H4 (cell line): ENCODE measurements at places on chromosomes 5 and 9. TPM values are rescaled to one million over a fixed set of nuclear protein-coding genes. Genes with fewer than 3 reads are reported as not detected.

GAPT gene
- not detected in 2 replicates for total RNA-seq

SAPCD2 gene
- 5.9 and 12.4 TPM in 2 replicates for total RNA-seq

FRMD3 gene
- 0.29 and 0.72 TPM in 2 replicates for total RNA-seq

FOXE1 gene
- total RNA-seq = not detected in 2 replicates

IL9 gene
- not detected in 2 replicates for total RNA-seq

C9orf50 gene
- not detected in 2 replicates for total RNA-seq

NR4A3 gene
- 0.06 and 0.08 TPM in 2 replicates for total RNA-seq

SPACA9 gene
- 2.9 and 3.3 TPM in 2 replicates for total RNA-seq

NAA35 gene
- total RNA-seq = 18.5 and 20.8 TPM in 2 replicates

DNA sequence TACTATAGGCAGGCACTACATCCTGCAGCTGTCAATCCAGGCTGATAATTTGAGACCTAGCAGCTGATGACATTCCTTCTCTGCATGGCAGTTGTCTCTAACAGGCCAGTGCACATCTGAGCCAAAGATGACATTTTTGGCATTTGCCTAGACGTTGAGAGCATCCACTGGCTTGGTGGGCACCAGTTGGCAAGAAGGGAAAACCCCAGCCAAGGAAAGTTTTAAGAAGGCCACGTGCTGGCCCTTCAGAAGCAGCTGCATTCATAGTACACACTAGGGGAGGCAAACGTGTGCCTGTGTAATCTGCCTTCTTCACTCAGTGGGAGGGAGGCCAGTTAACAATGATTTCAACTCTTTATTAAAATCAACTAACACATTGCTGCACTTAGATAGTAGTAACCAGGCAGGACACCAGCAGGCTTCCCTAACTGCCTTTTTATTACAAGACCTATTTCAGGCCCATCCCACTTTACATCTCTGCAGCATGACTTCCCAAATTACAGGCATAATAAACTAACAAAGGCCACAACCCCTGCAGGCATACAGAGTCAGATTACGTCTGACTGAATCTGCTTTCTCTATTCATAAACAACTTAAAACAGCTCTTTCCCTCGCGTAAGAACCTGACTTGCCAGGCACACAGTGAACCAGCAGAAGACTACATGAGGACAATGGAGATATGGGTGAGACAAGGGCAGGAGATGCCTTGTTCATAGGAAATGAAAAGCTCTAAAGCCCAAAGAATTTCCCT lies 576.3 kb downstream of the PDE4D start:
- peak; percentile 89 for DNase-seq

- no peak for DNase-seq
Measured at GRCh38 chr5:160310140-160310539, 2.2 kb downstream of the CCNJL start.

DNA sequence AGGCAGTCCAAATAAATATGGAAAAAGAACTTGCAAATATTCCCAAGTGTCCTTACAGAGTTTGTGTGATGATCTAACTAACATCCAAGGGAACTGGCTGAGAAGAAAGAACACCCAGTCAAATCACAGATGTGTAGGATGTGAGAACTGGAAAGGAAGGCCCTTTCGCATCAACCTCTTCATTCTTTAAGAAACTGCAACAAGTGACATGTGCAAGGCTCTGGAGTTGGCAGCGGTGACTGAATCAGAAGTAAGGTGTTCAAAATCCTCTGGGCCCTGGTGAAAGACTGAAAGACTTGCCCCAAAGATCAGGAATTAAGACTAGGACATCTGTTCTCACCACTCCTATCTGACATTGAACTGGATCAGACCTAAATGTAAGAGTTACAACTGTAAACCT lies 88.7 kb downstream of the RAPGEF1 start:
- no peak for DNase-seq

DNA sequence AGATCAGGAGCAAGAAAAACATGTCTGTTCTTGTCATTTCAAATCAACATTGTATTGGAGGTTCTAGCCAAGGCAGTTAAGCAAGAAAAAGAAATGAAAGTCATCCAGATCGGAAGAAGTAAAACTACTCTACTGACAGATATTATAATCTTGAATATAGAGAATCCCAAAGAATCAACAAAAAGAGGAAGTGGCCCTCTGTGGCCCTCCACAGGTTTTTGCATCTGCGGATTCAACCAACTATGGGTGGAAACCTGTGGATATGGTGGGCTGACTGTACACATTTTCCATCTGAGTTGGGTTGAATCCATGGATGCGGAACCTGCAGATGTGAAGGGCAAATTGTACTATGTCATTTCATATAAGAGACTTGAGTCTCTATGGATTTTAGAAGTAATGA lies 35.1 kb downstream of the GAS1 start:
- DNase-seq = no peak

GRCh38 chr9:104278929-104279496 lies 184.9 kb downstream of the SMC2 start:
- DNase-seq = no peak

GRCh38 chr5:72046106-72046505 lies 61.2 kb upstream of the MAP1B start:
- no peak for DNase-seq

GRCh38 chr9:34990908-34991606 lies 1.5 kb downstream of the DNAJB5 start:
- no peak for DNase-seq

DNA sequence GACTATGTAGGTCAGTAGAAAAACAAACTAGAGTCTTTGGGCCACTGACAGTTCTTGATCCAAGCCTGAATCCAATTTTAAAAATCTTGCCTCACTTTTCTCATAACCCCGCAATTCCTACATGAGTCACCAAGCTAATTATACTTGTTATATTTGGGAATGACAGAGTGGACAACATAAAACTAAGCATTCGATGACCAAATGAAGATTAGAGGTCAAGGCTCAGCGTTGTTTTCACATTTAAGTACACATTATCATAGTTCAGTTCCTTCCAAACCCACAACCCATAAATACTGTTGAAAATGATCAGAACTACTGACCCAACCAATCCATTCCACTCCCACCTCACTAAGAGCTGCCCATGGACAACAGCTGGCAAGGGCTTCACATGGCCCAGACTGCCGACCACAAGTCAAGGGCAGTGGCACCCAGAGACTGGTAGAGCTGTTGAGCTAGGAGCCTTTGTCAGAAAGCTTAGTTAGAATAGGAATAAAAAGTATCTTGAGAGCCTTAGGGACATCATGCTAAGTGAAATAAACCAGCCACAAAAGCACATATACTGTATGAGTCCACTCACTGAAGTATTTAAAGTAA lies 64.2 kb downstream of the MYO10 start:
- peak; percentile 34 for DNase-seq

- no peak for DNase-seq
Measured at GRCh38 chr5:111926026-111926425, 169.0 kb upstream of the NREP start.
